Stimulated activated CD4-positive, alpha-beta T cell treated with anti-CD3 and anti-CD28 coated beads, Interleukin-1b, Interleukin-23, amount 100 ng/mL, for 1 hour (primary cell): ENCODE measurements at places on chromosomes 13 and 19.

GRCh38 chr13:29903543-29903942, 53.1 kb upstream of the UBL3 start:
- DNase-seq, result no peak

GRCh38 chr19:58182577-58182988, 278 bp upstream of the ZNF274 start:
- peak; percentile 57 for DNase-seq

- no peak for DNase-seq
These were observed 107.8 kb downstream of the COL4A2 start for GRCh38 chr13:110414931-110415330.

DNA sequence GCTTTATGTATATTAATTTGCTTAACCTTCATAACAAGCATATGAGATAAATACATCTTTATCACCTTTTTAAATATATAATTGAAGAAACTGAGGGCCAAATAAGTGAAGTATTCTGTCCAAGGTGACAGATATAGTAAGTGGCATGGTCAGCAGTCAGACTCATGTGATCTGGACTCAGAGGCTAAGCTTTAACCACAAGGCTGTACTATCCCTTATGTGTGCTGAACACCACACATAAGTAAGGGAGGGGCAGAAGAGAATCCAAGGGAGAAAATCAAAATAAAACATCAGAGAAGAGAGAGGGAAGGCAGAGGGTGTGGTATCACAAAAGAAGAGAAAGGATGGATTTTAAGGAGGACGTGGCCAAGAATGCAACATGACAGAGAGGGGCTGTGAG, 348.4 kb downstream of the EFNB2 start:
- no peak for DNase-seq

DNA sequence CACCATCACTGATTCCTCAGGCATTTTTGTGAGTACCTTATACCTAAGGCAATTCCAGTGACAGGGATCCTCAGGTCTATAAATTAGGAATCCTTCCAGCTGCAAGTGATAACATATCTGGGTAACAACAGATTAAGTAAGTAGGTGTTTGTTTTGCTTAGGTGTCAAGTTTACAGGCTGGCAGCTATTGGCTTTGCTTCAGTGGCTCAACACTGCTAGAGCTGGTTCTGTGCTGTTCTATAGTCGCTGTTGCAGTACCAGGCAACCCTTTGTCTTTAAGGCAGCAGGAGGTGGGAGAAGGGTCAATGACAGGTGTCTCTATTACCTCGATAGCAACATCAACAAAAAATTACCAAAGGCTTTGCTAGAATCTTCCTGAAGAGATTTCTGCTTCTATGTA, 27.0 kb downstream of the SLC10A2 start:
- DNase-seq, result no peak

- no peak for DNase-seq
These were observed 188.8 kb downstream of the KLF12 start for GRCh38 chr13:73945382-73945781.

GRCh38 chr19:45115809-45116615, 23.0 kb downstream of the PPP1R37 start:
- no peak for DNase-seq

GRCh38 chr13:105665284-105665683, 870.2 kb downstream of the EFNB2 start:
- DNase-seq, result no peak

DNA sequence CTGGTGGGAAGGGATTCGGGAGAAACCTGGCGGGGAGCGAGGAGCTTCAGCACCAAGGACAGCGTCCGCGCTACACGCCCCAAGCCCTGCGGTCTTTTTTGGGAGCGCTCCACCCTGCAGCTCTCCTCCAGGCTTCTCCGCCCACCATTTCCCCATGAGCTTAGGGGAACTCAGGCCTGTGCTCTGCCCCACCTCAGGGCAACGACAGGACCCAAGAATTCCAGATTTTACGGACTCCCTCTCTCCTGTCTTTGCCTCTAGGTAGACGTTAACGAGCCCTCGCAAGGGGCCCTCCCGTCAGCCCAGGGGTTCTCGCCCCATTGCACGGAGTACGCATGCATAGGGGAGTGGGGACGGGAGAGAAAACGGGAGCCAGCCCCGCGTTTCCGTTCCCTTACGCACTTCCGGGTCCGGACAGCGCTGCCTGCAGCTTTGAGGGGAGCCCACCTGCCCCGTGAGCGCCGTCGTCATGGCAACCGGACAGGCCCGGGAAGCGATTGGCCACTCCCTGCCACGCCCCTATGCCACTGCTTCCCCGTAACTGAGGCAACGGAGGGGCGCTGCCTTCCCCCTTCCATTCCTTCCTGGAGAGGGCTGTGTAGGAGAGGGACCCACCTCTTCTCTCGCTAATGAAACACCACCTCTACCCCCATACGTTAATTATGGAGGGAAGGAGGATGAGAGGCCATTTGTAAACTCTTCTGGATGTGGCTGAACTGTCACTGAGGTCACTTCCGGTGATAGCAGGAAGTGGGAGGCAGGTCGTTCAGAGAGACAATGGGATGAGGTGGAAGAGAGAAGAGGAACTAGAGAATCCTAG, 20.8 kb downstream of the NOVA2 start:
- DNase-seq, result no peak

- no peak for DNase-seq
These were observed 115.8 kb downstream of the CCNA1 start for GRCh38 chr13:36548129-36548528.

- no peak for DNase-seq
These were observed 16.0 kb downstream of the TDRD3 start for GRCh38 chr13:60412909-60413616.

- no peak for DNase-seq
These were observed 15.1 kb downstream of the SMG9 start for GRCh38 chr19:43739439-43740235.

GRCh38 chr13:71240911-71241310, 626.1 kb downstream of the DACH1 start:
- DNase-seq, result no peak

DNA sequence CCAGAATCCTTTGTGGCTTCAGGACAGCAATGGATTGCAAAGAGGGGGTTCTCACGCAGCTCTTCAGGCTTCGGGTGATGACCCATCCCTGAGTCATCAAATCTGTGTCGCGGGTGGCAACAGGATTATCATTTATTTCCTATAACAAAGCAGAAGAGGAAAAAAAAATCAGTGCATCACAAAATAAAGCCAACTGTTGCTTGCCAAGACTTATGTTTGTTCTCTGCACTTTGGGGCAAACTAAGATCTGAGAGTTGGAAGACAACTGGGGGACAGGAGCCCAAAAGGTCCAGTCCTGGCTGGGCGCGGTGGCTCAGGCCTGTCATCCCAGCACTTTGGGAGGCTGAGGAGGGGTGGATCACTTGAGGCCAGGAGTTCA, 6.4 kb downstream of the GNA15 start:
- DNase-seq, result no peak

GRCh38 chr13:41505209-41505835, 48.0 kb downstream of the RGCC start:
- DNase-seq, result no peak

- DNase-seq, result no peak
These were observed 14.0 kb downstream of the GNA15 start for GRCh38 chr19:3149526-3150505.

- DNase-seq, result no peak
These were observed 8.3 kb downstream of the ZNF837 start for GRCh38 chr19:58372311-58373133.
